Osteoblast (primary cell): ENCODE measurements at places on chromosomes 5 and 9.

- DNase-seq: no peak
Measured at GRCh38 chr5:90807496-90807895, 248.9 kb downstream of the ADGRV1 start.

- DNase-seq: no peak
Measured at GRCh38 chr9:7210854-7211637, 453.3 kb downstream of the KDM4C start.

DNA sequence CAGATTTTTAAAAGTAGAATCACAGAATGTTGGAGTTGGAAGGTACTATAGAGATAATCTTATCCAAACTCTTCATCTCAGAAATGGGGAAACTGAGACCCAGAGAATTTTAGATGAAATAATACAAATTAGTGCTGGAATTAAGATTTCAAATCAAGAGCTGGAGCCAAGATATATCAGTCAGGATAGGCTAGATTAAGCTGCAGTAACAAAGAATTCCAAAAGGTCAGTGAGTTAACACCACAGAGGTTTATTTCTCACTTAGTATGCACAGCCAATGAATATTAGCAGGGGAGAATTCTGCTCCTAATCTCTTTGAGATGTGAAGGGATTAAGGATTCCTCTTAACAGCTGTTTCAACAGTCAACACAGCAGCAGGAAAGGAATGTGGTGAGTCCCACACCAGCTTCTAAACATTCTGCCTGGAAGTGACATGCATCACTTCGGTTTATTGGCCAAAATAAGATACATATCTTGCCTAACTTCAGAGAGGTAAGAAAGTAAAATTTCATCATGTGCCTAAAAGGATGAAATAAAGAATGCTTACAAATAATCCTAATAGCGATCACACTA lies 136.8 kb downstream of the FRMD3 start:
- no peak for DNase-seq

DNA sequence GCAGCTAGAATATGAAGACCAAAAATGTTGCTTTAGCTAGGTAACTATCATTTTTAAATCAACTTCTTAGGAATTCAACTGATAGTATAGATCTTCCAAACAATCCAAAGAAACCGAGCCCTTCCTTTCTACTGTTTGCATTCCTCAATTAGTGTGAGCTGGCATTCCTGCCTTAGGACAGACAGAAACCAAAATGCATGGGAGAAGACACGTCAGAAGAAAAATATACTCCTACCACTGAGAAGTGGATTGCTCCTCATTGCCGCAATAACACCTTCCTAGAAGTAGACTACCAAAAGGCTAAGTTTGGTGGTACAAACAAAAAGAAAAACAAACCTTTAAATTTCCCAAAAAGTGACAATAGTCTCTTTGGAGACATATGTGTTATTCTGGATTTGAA lies 440.0 kb downstream of the SEMA5A start:
- DNase-seq: no peak

DNA sequence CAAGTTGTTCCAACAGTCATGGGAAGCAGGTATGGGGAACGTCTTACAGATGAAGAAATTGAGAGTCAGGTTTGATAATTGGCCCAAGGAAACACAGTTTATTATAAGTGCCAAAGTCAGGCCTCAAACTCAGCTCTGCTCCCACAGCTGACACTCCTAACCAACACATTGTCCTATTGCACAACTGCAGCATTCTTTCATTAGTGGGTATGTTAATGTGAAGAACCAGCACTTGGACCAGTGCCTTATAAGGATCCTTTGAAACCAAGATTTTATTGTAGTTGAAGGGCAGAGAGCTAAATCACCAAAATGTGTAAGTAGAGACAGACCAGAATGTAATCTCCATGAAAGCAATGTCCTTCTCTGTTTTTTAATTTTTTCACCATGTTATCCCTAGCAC lies 56.1 kb downstream of the GRIA1 start:
- no peak for DNase-seq

DNA sequence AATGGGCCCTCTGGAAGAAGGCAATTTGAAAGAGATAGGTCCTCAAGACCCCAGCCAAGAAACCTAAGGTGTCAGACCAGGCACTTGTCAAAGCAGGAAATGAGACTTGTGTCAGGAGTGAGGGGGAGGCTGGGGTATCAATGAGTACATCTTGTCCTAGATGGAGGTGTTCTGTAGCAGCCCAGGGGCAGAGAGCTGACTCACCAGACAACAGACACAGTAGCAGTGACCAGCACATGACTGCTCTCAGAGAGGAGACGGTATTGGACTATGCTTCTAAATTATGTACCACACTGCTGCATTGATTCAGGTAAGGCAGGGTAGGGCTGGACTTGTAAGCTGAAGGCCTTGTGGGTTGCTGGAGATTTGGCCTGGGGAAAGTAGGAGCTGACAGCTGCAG lies 551.2 kb upstream of the KLF4 start:
- DNase-seq: peak; percentile 22

DNA sequence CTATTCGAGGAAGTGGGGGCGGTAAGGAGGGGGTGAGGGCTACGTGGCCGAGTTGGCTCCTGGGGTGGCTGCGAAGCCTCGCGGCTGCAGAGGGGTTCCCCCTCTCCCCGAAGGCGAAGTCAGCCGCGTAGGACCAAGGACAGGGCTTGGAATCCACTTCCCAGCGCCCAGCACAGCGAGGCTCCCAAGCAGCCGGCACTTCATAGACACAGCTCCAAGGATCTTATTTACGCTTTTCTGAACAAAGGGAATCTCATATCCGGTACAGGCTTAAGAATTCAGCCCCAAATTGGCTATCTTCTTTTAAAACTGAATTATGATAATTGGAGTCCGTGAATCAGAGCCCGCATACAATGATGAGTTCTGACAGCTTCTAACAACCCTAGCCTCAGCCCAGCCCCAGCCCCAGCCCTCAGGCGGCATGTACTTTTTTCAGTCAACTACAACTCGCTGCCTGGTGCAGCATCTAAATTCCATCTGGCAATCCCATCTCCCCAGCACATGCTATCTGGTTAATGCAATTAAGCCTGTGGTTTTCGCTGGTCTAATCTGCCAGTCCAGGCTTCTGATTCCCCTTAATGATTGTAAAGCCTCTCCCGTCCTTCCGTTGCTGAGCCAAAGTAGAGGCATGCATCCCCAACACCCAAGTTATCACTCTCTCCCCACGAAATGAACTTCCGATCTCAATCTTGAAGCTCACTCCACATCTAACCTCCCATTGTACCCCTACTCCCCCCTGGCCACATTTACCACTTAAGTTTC lies 1.0 kb downstream of the ELAVL2 start:
- no peak for DNase-seq

GRCh38 chr5:157732596-157733262 lies 1.5 kb downstream of the THG1L start:
- no peak for DNase-seq

DNA sequence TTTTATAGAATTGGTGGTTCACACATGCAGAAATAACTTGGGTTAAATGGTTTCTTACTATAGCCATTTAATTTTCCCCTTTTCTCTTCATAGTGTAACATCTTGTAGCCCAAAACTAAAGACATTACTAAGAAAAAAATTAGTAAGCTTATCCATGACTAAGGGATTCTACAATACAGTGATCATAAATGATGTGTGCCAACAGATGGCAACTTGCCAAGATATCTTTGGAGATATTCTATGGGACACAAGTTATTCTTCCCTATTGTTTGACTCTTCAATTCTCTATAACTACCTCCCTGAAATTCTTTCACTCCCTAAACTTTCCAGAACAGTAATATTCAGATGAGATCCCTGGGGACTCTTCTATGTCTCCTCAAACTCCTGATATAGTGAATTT lies 580.6 kb downstream of the PTPRD start:
- DNase-seq: no peak

DNA sequence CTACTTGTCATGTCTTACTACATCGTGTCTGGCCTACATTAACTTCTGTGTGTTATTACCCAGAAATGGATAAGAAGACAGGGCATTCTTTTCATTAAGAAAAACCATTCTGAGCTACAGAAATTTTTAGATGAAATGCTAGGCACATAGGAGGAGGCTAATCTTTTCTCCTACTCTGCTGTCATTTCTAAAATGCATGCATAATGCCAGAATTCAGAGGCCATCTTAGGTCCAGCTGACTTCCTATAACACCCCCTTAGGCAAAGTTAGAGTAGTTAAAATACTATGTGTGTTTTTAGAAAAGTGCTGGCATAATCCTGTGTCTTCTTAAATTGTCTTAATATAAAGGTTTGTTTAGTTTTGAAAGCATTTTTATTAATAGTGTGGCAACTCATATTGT lies 352.6 kb downstream of the CSNK1G3 start:
- DNase-seq: no peak

- no peak for DNase-seq
Measured at GRCh38 chr9:110874963-110875674, 163.2 kb downstream of the LPAR1 start.

- no peak for DNase-seq
Measured at GRCh38 chr5:95778713-95779436, 43.7 kb downstream of the GLRX start.

DNA sequence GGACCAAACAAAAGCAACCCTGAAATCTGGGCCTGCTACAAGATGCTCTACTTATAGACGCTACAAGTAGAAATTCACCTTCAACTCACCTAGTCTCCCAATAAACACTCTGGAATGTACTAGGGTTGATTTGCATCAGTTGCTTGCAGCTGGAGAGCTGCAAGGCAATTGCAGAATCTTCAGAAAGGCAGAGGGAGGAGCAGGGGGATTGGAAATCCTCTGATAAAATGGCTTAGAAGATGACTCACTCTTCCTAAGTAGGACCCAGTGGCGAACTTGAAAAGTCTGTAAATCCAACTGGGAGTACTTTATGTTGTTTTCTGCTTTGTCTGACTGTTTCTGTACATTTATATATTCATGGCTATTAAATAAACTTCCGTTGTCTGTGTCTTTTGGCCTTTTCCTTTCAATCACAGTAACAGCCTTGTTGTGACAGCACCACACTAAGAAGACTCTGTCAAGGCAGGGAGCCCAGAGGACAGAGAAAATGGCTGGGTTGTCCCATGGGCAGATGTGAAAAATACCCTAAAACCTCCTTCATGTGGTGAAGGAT lies 14.7 kb upstream of the MLLT3 start:
- no peak for DNase-seq

- peak; percentile 88 for DNase-seq
Measured at GRCh38 chr9:88258024-88258423, 119.7 kb upstream of the SPATA31C2 start.

GRCh38 chr9:84310883-84311282 lies 29.7 kb downstream of the SLC28A3 start:
- no peak for DNase-seq

- DNase-seq: no peak
Measured at GRCh38 chr5:40575921-40576320, 103.8 kb upstream of the PTGER4 start.

DNA sequence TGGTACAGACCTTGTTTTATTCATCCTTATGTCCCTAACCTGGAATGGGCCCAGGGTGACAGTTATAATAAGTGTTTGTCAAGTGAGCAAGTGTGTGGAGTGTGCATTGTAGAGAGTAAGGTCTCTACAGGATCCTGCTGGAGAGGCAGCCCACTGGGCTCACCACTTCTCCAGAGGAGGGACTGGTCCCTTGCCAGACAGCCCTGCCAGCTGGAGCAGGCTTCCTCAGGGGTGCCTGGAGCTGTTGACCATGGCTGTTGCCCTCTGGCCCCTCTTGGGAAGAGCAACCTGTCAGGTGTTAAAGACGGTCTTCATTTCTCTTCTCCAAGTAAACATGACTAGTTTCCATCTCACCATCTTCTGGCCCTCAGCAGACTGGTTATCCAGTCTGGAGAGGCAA lies 20.0 kb downstream of the IRF1 start:
- no peak for DNase-seq

DNA sequence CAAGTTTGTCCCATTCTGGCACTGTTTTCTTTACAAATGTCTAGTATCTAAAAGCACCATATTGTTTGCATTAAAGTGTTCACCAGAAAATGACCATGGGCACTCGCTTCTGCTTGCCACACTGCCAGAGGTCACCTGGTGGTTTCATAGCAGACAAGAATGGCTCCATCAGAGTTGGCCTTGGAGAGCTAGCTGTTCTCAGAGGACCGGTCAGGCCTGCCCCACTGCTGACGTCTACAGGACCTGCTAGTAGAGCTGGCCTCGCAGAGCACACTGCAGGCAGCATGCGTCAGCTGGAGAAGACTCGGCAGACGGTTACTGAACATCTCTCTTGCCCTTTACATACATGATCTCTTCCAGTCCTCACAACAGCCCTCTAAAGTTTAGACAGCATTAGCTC lies 8.7 kb upstream of the TLX3 start:
- DNase-seq: no peak

DNA sequence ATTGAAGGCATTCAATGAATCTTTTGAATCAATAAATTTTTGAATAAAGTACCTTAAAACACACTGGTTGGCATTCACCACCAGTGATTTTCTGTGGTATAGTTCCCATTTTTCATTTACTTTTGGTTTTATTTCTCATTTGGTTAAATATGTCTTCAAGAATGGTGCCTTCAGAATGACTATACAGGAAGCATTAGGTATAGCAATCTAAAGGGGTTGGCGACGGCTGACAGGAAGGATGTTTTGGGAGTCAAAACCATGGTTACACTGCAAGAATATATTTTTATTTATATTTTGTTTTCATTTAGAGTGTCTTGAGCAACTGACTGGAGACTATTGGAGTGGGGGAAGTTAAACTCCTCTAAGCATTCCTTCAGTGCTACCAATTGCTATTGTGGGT lies 235.7 kb downstream of the HTR1A start:
- DNase-seq: no peak

- DNase-seq: no peak
Measured at GRCh38 chr5:175202463-175203068, 241.4 kb downstream of the DRD1 start.

GRCh38 chr5:71658916-71659662 lies 60.0 kb upstream of the CARTPT start:
- DNase-seq: no peak

GRCh38 chr5:53482717-53483638 lies 2.5 kb downstream of the FST start:
- DNase-seq: peak; percentile 86

GRCh38 chr5:4699592-4699991 lies 440.5 kb upstream of the ADAMTS16 start:
- no peak for DNase-seq

- no peak for DNase-seq
Measured at GRCh38 chr9:127189628-127190027, 67.2 kb upstream of the ANGPTL2 start.

DNA sequence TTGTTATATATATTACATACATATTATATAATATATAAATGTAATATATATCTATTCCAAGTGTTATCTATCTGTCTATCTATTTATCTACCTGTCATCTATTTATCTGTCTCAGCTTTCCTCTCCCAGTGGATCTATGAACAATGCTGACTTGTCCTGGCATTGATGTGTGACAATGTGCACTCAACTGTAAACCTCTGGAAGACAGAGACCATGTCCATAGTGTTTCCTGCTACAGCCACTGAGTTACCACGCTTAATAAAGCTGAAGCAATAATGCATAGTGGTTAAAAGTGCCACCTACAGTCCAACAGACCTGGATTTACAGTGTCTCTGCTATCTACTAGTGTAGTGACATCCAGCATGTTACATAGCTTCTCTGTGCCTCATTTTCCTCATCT lies 57.2 kb upstream of the TMED7 start:
- DNase-seq: no peak

- no peak for DNase-seq
Measured at GRCh38 chr5:134420343-134420742, 8.7 kb upstream of the CDKN2AIPNL start.

- peak; percentile 77 for DNase-seq
Measured at GRCh38 chr5:123099514-123100151, 10.6 kb downstream of the PRDM6 start.
